ENCODE measurements at places on chromosomes 16 and 17. TPM values are rescaled to one million over a fixed set of nuclear protein-coding genes. Genes with fewer than 3 reads are reported as not detected.
A peak's percentile ranks its signal among the peaks of the same experiment; 100 is the strongest.

BCO1 gene
- total RNA-seq, result not detected

GPRC5B gene
- not detected for total RNA-seq

EFCAB13 gene
- 88.4 TPM for total RNA-seq

CCDC92B gene
- total RNA-seq, result not detected

GID4 gene
- 11.6 TPM for total RNA-seq

TNFRSF17 gene
- total RNA-seq, result 6.3 TPM

DNA sequence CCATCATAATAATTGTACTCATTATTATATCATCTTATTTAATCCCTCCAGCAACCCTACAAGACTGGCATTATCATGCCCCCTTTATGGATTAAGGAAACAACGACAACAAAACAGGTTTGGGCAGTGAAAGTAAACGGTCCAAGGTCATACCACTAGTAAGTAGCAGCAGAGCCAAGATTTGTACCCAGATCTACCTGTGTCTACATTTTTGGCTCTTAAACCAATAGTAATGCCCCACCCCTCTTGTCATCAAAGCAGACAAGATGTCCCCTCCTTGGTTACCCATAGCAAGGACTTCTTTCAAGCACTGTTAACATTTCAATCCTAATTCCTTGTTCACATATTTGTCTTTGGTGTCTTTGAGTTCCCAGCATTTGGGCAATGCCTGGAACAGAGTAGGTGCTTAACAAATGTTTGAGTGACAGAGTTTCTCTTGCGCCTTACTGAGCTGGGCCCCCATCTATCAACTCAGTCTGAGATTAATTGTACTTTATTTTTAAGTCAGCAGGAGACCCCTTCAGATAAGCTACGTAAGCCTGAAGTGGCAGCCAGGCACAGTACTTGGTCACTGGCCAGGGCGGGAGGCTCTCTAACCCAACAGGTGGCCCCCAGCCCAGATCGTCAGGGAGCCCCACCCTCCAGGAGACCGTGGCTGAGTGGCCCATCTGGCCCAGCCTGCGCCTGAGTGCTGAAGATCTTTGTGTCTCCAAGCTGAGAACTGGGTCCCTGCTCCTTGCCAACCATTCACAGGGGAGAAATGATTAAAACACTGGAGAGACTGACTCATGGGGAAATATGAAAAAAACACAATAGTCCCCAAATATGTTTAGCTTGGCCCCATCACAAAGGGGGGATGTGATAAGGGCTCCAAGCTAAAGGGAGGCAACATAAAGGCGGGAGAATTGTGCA is 75.8 kb downstream of the AXIN2 start:
- DNase-seq, result no peak

GRCh38 chr16:21600031-21600773 is 825 bp downstream of the METTL9 start:
- DNase-seq, result peak; percentile 68

GRCh38 chr17:48770954-48771353 is 42.4 kb upstream of the HOXB13 start:
- DNase-seq, result no peak

- DNase-seq, result no peak
These were observed 4.7 kb downstream of the PAFAH1B1 start for GRCh38 chr17:2598166-2598565.

DNA sequence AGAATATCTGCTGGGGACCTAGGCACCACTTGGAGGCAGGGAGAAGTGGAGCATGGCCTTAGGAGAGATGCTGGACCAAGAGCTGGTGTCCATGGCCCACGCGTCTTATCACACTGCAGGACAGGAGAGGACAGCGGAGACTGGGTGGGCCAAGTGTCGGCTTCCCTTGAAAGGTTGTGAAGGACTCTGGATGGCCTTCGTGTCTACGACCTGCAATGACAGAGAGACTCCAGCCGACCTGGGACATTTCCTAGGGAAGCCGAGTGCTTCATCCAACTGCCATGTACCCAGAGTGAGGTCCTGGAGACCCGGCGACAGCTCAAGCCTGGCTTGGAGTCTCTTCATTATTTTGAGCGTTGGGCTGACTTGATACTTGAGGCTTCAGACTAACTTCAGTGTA is 20.5 kb downstream of the C1QTNF1 start:
- no peak for DNase-seq

DNA sequence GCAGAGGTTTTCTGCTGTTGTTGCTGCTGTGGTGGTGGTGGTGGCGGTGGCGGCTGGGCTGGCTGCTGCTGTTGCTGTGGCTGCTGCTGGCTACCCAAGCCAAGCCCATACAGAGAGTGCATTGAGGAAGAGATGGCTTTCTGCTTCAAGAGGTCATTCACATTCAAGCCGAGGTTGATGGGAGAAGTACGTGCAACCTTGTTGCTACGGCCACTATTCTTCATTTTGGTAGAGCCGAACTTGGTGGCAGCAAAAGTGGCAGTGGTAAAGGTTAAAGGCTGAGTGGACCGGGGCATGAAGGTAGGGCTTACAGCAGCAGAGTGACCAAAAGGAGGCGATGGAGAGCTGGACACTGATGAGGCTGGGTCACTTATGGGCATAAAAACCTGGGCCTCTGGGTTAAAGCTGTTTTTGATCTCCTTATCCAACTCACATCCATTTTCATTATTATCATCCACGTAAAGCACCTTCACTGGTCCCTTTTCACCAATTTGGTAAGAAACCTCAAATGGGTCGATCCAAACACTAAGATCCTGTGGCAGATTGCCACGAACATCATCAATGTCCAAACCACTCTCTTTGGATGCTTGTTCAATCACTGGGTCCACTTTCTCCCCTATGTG is 2.8 kb downstream of the TOB1 start:
- DNase-seq, result peak; percentile 46

- no peak for DNase-seq
These were observed 5.1 kb upstream of the ITPRIPL2 start for GRCh38 chr16:19108409-19109287.

GRCh38 chr16:54049591-54050458 is 236.8 kb downstream of the IRX3 start:
- DNase-seq, result no peak

- DNase-seq, result no peak
These were observed 26.9 kb downstream of the ZNRF1 start for GRCh38 chr16:75025761-75026160.
